ENCODE measurements at places on chromosomes 1 and 21.

- no peak for DNase-seq
Observed at GRCh38 chr1:15364740-15365139, 44.9 kb upstream of the EFHD2 start.

DNA sequence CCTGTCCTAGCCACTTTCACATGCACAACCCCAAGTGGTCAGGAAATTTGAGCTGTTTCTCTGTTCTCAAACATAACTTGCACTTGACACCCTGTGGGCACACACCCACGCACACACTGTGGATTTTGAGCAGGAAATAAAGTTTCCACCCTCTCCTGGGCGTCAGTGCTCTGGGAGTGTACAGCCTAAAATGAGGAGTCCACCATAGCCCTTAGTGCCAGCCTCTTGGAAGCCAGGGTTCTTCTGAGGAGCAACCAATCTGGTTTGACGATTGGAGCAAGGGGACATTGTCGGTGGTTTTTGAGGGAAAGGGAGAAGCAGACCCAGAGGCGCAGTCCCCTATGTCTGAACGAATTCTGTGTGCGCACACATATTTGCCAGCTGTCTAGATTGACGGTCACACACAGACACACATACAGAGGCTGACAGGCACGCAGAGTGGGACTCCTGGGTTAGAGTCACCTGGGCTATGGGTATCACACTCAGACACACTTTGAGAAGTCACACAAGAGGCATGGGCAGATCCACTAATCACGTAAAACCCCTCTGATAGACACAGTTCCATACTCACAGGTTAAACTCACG, 2.7 kb downstream of the DMBX1 start:
- DNase-seq: no peak

DNA sequence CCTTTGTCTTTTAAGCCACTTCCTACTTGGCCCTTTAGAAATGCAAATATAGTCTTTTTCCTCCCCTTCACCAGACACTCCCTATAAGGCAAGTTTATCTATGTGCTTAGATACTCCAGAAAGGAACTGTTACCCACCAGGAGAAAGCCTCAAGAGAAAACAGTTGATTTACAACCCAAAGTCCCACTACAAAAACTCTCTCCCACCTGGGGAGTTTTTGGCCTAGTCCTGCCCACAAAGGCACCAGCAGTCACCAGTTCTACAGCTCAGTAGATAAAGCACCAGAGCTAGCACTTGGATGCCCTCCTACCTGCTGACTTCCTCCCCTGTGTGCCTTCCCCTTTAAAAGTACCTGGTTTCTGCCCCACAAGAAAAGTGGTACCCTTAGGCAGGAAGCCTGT, 27.7 kb upstream of the HAO2 start:
- no peak for DNase-seq

DNA sequence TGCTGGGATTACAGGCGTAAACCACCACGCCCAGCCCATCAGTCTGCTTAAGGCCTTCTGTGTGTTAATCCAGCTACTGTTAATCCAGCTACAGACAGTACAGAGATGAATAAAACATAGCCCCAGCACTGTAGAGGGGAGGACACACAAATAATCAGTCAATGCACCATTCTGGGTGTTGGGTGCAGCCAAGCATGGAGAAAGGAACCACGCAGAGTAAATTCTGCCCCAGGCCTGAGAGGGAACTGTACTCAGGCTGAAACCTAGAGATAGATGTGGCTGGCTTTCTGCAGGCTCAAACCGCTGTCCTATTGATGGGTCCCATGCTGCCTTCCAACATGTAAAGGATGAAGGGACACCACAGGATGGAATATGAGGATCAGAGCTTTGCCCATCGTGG, 136.8 kb upstream of the IGSF21 start:
- DNase-seq: no peak

- DNase-seq: no peak
Observed at GRCh38 chr1:94621802-94622201, 80.2 kb upstream of the F3 start.

- DNase-seq: no peak
Observed at GRCh38 chr1:84869720-84870119, 23.3 kb downstream of the LPAR3 start.

- no peak for DNase-seq
Observed at GRCh38 chr21:44475266-44475845, 20.0 kb downstream of the LRRC3 start.

DNA sequence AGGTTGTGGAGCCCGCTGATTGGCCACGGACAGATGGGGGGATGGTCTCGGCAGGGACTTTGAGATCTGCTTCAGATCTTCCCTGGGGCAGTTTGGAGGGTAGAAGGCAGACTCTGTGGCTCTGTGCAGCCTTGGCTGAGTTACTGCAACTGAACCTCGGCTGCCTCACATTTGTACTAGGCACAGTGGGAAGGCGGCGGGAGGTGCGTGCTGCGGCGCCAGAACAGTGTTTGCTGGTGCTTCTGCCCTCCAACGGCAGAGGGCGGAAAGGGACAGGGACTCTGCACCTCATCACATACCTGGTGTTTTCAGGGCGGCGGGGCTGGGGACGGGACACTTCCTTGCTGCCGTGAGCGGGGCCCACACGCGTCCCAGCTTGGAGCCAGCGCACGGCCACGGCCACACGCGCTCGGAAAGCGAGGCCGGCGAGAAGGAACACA, 26.2 kb downstream of the SLC66A1 start:
- no peak for DNase-seq

DNA sequence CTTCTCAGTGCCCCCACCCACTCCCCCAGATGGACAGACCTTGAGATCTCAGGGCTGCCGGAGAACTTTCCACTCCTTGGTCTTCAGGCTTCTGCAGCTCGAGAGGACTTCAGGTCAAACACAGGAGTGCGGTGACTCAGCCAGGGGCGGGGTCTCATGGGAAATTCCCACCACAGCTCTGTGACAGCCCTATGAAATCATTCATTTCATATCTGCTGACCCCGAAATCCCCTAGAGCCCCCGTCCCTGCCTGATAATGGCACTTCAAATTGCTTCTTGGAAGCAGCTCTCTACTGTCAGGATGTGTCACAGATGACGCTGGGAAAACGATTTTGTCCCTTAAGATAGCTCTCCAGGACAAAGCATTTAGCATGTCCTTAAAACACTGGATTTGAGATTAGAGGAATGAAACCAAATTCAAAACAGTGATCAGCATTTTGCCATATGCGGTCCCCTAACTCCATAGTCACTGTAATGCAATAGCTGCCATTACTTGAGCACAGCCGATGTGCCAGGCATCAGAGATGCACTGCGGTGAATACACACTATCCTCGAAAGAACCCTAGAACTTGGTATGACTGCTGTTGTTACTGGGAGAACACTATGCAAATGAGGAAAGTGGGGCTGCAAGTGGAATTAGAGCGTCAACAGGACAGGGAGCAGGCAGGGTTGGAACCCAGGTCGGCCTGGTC, at the start of gene TNFRSF9:
Gene TNFRSF9 (minus strand): TSS at position 95 of the 692 bp plus-strand sequence. CDS start 845 bp downstream, outside the sequence.
- no peak for DNase-seq

DNA sequence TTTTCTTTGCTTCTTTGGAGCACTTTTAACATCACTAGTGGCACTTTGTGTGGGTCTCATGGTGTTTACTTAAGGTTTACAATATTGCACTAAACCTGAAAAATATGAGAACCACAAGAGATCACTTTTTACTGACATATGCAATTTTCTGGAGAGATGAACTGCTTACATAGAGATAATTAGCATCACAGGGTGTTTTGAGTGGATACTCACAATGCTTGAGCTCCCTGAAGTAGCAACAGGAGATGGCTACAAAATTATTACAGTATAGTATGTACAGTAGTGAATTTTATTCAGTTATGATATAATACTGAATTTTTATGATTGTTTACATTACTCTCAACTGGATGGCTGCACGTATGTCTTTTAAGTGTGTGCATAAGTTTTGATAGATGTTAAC, 22.6 kb downstream of the RPRD2 start:
- no peak for DNase-seq

DNA sequence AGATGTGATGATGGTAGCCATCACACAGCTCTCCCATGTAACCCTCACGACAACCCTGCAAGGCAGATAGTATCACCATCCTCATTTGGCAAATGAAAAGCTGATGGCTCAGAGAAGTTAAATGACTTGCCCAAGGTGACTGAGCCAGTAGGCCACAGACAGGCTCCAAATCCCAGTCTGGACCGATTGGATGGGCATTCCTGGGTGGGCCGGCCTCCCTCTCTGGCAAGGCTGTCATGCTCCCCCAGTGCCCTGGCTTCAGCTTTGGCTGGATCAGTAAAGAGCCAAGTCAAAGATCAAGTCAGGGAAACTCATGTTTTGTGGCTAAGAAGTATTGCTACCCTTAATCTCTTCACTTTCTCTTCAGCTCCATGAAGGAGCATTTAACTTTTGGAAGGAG, 41.2 kb downstream of the CDCP2 start:
- no peak for DNase-seq

- no peak for DNase-seq
Observed at GRCh38 chr1:78370779-78371482, 119.8 kb upstream of the PTGFR start.

DNA sequence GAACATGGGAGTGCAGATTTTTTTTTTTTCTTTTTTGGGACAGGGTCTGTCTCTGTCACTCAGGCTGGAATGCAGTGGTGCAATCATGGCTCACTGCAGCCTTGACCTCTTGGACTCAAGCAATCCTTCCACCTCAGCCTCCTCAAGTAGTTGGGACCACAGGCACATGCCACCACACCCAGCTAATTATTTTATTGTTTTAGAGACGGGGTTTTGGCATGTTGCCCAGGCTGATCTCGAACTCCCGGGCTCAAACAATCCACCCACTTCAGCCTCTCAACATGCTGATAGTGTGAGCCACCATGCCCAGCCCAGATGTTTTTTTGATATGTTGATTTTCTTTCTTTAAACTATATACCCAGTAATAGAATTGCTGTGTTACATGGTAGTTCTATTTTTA, 57.7 kb downstream of the RGSL1 start:
- DNase-seq: no peak

GRCh38 chr1:203251466-203251865, 22.0 kb upstream of the CHIT1 start:
- no peak for DNase-seq

DNA sequence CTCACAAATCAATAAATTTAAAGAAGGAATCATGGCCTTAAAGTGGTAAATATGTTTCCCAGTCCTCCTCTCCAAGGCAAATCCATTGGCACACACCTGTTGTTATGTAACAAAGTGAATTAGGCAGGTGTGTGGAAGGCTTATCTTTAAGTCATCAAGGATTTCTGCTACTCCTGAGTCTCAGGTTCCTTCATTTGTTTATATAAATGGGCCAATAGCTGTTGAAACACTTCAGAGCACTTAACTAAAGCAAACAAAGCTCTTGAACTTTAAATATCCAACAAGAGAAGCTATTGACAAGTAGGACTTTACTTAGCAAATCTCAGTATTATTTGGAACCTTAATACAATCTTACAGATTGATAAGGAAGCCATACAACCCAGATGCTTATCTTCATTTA, 99.3 kb upstream of the ESRRG start:
- no peak for DNase-seq

DNA sequence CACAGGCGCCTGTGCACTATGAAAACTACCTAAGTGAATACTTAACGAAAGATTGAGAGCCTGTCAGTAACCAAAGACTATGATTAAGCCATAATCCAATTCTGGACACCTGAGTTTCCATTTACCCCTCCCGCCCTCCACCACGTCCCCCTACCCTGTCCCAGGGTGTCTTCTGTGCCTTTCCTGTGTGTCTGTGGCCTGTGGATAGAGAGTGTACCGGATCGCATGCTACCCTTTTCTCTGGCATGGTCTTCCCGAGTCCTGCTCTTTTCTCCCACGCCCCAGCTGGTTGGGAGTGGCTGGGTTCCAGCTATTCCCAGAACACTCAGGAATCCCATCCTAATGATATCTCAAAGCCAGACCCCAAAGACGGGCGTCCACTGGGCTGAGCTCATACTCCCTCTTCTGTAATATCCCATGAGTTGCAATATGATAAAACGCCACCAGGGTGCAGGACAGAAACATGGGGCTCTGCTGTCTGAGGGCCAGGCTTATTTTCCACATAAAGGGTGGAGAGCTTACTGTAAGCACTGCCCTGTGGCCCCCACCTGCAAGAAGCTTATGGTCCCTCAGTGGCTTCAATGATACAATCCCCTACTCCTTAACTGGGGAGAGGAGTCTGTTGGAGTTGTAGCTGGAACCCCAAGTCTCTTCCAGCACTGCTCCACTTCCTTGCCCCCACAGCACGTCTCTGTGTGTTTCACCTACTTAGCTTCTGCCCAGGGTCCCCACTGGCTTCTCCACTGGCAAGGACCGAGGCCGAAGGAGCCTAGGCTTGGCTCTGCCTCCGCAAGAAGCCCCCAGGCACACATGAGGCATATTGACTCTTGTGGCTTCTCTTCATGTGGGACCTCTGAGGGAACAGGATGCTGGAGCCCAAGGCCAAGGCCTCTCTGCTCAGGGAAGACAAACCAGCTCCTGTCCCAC, 17.6 kb upstream of the ALX3 start:
- DNase-seq: peak; percentile 55

DNA sequence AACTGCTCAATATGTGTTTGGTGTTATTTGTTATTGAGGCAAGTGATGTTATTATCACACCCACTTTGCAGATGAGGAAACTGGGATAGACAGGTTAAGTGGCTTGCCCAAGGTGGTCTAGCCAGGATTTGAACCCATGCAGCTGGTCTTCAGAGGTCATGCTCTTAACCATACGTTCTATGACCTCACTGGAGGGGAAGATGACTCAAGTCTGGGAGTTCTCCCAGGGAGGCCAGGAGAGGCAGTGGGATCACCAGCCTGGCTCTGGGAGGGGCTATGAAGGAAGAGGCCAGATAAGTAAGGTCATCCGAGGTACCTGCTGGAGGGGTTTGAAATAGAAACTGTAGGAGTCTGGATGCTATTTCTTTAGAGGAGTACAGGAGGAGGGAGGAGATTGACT, 95.3 kb downstream of the NAV1 start:
- no peak for DNase-seq

DNA sequence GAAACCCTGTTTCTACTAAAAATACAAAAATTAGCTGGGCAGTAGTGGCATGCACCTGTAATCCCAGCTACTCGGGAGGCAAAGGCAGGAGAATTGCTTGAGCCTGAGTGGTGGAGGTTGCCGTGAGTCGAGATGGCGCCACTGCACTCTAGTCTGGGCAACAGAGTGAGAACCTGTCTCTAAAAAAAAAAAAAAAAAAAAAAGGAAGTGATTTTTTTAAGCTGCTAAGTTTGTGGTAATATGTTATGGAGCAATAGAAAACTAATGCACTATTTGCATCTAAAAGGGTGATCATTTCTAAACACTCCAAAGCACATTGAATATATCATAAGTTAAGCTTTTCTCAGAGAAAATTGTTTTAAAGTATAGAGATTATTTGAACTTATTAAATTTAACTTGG, 244.8 kb upstream of the SPAG17 start:
- DNase-seq: no peak

GRCh38 chr1:25126562-25126961, 105.7 kb downstream of the SYF2 start:
- no peak for DNase-seq

GRCh38 chr1:244628789-244629188, 24.1 kb upstream of the DESI2 start:
- DNase-seq: no peak

DNA sequence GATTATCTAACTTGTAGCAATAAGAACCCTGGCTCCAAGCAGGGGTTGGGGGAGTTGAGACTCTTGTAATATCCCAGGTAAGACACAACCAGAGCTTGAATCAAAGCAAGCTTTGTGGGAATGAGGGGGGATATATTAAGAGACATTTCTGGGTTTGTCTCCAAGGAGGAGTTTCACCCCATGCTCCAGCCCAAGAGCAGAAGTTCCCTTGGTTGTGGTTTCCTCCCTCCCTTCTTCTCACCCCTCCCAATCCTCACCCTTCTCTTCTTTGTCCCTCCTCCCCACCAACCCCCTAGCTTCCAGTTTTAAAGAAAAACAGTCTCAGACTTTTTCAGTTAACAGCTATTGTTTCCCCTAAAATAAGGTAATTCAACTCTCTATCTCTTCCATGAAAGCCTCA, 11.9 kb downstream of the TRAF3IP3 start:
- DNase-seq: peak; percentile 27
